HCT116 (cell line): ENCODE measurements at places on chromosomes 7 and 10.

DNA sequence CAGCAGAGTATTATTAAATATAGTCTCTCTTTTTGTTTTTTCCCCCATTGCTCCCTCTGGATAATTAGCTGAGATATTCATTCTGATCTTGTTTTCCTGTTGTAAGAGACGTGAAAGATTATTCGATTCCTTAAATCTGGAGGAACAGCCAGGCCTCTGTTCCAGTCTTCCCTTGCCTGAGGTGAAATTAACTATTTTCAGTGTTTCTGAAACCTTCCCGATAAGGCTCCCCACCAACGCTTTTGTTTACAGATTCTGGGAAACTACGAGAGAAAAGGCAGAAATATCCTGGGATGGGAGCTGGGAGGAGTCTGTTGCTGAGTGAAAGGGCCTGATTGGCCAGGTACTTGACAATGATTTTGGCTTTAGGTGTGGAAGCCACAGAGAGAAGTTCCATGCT lies 63.6 kb upstream of the AGR3 start:
- DNase-seq, result no peak

DNA sequence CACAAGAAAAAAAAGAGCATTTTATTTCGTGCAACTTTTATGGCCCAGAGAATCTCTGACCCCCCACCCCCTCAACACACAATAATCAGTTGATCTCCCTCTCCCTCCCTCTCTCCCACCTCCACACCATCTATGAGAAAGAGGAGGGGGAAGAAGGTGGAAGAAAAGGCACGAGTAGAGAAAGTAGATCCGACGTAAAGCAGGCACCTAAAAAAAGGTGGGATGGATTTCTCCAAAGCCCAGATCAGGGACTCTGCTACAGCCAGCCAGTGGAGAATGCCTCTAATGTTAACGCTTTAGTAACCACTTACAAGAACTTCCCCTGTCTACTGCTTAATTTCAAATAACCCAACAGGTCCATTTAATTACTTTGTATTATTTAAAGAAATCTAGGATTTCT lies 24.4 kb downstream of the KMT2C start:
- no peak for DNase-seq

GRCh38 chr7:43112941-43113621 lies 634 bp downstream of the HECW1 start:
- no peak for DNase-seq

DNA sequence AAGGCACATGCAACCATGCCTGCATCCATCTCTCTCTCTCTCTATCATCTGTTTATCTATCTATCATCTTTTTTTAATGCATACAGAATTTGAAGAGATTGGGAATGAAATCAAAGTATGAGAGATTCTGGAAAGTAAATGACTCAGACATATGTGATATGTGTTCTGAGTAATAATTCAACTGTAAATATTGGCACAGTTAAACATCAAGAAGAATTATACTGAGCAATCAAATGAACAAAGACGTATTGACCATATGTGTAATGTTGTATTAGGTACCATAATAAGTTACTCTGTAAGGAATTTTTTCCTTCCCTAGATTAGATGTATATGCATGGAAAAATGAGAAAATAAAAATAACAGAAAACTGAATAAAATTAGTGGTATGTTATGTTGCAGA lies 108.3 kb downstream of the SUGCT start:
- no peak for DNase-seq

- DNase-seq, result no peak
Observed at GRCh38 chr10:99008054-99008453, 227.6 kb downstream of the HPSE2 start.

DNA sequence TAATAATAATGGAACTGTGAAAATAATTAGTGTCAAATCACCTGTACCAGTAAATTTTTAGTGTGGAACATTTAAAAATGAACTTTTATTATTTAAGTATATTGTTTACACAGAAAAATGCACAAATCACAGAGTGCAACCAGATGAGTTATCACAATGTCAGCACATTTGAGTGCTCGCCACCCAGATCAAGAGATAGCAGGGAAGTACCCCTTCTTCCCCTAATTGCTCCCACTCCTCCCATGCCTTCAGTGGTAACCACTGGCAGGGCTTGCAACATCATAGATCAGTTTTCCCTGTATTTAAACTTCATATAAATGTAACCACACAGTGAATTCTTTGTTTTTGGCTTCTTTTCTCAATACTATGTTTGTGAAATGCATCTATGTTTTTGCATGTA lies 7.8 kb upstream of the GPR141 start:
- DNase-seq, result no peak

- DNase-seq, result no peak
Observed at GRCh38 chr7:51025668-51026067, 243.0 kb upstream of the GRB10 start.

DNA sequence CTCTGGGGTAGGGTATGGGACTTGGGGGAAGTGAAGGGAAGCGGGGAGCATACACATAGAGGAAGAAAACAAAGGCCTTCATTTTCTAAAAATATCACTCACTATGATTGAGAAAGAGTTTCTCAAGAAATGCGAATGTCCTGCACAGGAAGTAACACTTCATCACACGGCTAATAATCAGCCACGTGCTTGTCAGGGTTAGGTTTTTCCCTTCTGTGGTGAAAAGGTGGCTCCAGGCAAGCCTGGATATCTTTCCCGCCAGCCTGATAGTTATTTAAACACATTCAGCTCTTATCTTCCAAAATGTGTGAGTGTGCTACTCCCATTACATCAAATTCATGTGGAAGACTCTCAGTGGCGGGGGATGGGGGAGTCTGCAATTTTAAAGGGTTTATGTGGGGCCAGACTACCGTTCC lies 166.4 kb upstream of the ADO start:
- DNase-seq, result no peak

DNA sequence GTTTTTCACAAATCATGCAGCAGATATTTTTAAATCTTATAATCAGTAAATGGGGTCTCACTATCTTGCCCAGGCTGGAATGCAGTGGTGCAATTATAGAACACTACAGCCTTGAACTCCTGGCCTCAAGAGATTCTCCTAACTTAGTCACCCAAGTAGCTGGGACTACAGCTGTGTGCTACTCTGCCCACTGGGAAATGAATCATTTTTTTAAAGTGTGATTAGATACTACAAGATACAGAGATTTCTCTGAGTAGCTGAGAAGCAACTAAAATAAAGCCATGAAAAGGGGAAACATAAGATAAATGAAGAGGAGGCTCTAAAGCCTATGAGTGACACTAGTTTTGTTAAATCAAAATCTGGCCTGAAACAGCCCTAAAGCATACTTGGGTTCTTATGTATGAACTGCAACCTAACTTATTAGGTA lies 119.7 kb downstream of the JMJD1C start:
- no peak for DNase-seq

GRCh38 chr7:100642534-100642907 lies 1.2 kb upstream of the TFR2 start:
- no peak for DNase-seq

DNA sequence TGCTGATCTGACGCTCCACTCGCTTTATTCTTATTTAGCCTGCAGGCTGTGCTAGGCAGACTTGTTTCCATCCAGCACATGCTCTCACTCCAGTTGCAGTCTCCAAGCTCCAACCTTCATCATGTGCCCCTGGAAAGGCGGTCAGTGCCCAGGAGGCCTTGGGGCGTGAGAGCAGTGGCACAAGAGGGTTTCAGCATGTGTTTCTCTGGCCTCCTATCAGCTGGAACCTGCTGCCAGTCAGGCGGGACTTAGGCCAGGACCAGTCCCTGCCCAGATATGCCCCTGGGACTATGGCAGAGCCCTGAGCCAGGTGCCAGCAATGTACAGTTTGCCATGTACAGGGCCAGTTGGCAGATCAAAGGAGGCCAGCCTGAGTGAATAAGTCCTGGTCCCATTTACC lies 330.2 kb upstream of the FZD1 start:
- no peak for DNase-seq

DNA sequence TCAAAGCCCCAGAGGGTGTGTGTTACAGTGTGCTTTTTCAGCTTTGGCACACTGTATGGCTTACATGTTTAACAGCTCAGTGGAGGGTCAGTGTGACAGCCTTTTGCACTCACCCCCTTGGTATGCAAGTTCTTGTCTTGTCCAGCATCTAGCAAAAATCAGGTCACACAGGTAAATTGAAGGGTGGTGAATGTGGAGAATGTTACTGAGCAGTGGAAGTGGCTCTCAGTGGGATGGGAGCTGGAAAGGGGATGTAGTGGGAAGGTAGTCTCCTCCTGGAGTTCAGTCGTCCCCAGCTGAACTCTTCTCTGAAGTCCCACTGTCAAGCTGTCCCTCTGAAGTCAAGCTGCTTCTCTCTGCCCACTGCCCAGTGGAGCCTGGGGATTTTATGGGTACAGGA lies 21.0 kb upstream of the C10orf90 start:
- DNase-seq, result no peak

DNA sequence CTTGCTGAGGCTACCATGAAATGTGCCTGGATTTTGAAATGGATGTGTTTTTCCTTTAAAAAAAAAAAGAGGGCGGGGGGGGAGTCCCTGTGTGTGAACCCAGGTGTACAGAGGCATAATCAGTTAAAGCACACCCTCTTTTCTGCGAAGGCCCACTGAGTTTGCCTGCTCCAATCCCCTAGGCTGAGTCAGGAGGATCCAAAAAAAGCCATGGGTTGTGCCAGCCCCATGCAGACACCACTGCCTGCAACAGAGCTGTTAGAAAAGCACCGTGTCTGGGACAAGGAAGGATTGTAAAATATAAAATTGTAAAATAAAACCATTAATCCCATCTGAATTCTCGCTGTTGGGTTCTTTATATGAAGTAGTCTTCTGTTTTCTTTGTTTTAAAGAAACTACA lies 217.9 kb downstream of the ADAM12 start:
- DNase-seq, result no peak

GRCh38 chr7:135368416-135369186 lies 135.0 kb downstream of the STRA8 start:
- DNase-seq, result no peak

DNA sequence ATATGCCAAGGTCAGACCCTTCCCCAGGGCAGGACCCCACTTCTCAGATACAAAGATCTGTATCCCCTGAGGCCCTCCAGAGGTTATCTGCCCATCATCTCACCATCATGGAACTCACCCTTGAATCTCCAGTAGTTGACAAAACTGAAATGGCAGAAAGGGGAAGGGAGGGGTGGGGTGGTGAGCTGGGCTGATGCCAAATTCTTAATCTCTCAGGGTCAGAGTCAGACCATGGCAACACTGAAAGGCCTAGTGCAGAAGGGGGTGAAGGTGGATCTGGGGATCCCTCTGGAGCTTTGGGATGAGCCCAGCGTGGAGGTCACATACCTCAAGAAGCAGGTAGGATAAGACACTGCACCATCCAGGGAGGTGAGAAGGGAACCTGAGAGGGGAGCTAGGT lies 3.1 kb downstream of the CNPY4 start:
- no peak for DNase-seq

DNA sequence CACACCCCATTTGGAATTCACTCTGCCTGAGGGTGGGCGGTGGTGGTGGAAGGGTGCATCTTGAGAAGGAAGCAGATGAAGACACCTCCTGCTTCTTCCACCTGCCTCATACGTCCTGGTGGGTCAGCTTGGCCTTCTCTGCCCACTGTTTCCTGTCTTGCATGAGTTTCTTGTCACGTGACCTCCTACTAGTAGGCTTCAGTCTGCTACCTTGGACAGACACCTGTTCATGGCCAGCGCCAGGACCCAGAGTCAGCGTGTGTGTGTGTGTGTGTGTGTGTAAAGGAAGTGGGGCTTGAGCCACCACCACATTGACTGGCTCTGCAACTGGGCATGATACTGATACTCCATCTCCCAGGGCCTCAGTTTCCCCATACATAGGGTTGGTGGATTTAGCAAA lies 17.1 kb upstream of the VPS37D start:
- no peak for DNase-seq

DNA sequence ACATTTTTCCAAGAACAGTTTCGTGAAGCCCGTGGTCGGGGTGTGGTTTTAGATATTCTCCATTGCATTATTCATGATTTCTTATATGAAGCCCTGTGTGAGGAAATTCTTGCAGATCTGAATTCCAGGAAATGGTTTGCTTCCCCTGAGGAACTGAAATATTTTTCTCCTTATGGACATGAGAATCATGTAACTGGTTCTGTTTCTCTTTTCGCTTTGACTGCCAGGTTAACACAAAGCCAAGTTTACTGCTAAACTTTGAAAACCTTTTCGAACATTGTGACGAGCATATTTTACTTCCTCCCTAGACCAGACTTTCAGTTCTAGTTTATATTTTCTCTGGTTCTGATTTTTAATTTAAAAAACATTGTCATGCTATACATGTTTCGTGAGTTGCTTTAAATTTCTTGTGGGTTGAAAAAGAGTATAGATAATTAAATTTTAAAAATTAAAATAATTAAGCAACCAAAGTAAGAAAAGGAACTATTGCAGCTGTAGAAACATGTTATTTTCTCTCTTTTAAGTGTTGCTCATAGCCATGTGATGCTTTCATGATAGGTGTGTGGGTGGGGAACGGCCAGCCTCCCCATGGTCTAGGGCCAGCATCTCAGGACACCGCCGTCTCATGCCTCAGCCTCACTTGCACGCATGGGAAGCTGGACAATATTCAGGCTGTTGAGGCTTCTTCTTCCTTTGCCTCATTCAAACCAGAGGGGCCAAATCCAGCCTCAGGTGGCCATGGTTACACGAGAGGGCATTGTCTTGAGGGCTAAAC lies 97.1 kb downstream of the CREB5 start:
- no peak for DNase-seq

DNA sequence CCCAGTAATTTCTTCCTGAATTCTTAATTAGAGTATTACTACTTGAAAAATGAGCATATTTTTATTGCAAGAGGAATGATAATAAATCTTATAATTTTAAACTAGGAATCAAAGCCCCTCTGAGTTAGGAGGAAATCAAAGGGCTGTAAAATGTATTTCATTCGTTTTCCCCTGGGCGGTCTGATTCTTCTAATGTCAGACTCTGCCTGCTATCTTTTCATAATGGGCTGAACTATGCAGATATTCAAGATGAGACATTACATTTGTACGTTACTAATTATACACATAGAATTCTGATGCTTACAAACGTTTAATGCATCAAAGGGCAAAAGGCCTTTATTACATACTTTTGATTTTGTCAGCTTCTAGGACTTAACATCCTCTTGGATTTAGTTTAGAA lies 16.0 kb upstream of the TRUB1 start:
- no peak for DNase-seq

DNA sequence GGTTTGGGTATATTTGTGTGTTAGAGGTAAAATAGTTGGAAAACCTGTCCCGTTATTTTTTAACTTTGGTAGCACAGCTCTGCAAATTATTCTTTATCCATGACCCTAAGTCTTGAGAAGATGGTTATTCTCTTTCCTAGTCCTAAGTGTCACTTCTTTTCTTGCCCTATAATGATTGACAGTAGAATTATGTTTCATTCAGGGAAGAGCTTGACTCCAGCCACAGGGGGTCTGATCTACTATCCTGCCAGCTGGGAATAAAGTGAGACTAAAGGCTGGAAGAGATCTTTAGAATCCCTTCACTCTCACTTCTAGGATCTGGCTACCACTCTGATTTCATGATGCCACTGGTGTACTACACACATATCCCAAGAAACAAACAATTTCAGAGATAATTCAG lies 90.4 kb downstream of the PHTF2 start:
- DNase-seq, result no peak

DNA sequence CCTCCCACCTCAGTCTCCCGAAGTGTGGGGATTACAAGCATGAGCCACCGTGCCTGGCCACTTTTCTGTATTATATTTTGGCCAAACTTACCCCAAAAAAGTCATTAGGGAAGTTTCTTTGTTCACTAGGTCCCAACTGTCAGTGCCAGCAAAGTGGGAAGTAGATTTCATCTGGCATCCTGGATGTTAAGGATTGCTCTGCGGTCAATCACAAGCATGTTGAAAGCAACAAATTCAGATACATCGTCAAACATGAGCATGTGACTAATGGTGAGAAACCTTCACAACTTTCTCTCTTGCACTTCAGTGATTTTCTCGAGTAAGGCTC lies 14.3 kb upstream of the LRRC17 start:
- no peak for DNase-seq
